ENCODE measurements at places on chromosomes 7 and 10. TPM values are rescaled to one million over a fixed set of nuclear protein-coding genes. Genes with fewer than 3 reads are reported as not detected.
A peak's percentile ranks its signal among the peaks of the same experiment; 100 is the strongest.

GRCh38 chr7:42457663-42458062, 220.7 kb upstream of the GLI3 start:
- DNase-seq = no peak

DNA sequence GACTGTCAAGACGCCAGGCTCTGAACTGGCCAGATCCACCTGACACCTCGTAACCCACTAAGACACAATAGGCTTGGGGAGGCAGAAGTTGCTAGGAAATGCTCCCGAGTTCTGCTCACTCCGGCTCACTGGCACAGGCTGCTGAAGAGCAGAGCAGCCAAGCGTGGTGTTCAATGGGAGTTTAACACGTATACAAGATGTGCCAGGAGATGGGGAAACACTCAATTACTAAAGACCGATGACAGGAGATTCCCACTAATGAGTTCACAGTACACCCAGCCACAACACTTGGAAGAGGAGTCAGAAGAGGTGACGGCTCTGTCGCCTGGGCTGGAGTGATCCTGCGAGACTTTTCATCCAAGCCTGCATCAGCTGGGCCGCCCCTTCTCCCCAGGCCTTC, 303.4 kb downstream of the GFRA1 start:
- no peak for DNase-seq

DNA sequence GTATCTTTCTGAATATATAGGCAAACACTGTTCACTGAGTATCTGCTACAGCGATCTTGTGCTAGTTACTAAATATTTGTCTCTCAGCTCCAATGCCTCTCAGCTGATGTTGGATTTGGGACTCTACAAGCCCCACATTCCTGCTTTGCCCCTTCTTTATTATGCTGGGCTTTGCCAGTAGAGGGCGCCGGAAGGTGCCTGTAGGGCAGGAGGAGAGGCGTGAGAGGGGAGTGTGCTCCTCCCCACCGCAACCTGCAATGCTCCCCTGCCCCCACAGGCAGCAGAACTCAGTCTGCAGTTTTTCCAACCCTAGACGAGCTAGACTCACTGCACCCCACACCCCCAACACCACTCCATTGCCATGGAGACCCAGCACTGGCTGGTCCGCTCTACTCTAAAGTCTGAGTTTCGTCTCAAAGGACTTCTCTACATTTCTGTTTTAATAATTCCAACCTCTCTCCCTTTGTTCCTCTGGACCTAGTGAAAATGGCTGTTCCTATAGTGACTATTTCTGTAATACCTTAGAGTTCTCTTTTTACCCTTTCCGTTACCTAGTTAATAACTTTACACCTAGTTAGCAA, 337.6 kb downstream of the CCSER2 start:
- no peak for DNase-seq

DNA sequence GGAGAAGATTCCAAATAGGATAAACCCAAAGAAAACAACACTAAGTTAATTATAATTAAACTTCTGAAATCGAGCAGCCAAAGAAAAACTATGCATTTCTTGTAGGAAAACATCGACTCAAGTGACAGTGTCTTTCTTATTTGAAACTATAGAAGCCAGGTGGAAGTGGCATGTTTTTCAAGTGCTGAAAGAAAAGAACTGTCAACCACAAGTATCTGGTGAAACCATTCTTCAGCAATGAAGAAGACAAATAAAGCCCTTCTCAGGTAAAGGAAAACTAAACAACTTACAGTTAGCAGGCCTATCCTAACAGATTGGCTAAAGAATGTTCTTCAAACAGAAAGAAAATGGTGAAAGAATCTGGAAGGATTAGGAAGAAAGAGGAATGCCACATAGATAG, 71.4 kb upstream of the MSRB2 start:
- no peak for DNase-seq

- DNase-seq = no peak
These were observed 17.8 kb downstream of the WDR86 start for GRCh38 chr7:151392002-151392401.

DNA sequence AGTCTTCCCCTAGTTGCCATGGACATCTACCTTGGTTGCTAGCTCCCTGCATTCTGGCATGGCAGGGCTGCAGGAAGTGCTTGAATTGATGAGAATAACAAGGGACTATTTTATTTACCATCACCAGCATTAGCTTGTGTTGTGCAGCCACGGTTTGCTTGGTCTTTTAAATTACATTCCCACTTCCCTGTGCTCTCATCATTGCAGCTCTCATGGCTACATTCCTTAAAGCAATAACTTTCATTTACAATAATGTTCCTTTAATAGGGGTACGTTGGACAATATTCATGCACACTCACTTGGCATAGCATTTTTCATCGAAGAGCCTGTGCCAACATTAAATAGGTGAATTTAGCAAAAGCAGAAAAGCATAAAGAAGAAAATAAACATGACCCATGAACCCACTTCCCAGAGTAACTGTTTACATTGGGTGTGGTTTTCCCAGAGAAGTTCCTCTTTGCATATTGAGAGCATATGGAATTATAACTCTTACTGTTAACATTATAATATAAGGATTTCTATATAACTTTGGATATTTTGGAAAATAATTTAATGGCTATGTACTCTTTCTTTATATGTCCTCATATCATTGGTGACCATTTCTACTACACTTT, 113.2 kb upstream of the VWC2 start:
- no peak for DNase-seq

GRCh38 chr10:3808689-3809199, 23.7 kb upstream of the KLF6 start:
- DNase-seq = no peak

DNA sequence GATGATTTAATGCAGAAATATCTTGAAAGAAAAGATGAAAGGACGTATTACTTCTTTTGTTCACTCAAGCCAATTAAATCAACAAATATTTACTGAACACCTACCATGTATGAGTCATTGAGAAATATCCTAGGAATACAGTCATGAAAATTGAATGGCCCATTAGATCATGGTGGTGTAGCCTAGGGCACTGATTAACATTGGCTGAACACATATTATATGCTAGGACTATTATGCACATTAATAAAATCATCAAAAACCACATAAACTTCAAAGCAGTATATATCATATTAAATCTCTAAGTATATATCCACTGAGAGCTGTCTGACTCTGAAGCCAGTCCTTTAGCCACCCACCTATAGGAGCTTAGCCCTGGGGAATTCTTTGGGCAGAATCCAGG, 41.8 kb downstream of the FAM204A start:
- DNase-seq = no peak

DNA sequence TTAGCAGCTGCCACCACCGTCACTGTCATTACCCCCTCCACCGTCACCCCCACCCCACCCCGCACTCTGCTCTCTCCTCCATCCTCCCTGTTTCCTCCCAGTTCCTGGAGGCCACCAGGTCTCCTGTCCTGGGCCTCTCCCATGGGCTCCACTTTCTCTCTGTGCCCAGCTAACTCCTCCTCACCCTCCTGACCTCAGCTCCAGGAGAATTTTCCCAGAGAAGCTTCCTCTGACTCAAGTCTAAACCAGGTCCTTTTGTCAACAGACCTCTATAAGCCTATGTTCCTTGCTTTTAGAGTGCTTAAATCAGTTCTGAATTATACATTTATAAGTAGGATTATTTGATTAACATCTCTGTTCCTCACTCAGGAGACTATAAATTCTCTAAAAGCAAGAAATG, 150.0 kb downstream of the ARHGAP12 start:
- no peak for DNase-seq

- no peak for DNase-seq
These were observed 56.0 kb downstream of the GSAP start for GRCh38 chr7:77360104-77360503.

GRCh38 chr7:5422396-5423305, 983 bp downstream of the TNRC18 start:
- DNase-seq = peak; percentile 50

GRCh38 chr10:97500297-97500575, 1.5 kb downstream of the UBTD1 start:
- no peak for DNase-seq

DNA sequence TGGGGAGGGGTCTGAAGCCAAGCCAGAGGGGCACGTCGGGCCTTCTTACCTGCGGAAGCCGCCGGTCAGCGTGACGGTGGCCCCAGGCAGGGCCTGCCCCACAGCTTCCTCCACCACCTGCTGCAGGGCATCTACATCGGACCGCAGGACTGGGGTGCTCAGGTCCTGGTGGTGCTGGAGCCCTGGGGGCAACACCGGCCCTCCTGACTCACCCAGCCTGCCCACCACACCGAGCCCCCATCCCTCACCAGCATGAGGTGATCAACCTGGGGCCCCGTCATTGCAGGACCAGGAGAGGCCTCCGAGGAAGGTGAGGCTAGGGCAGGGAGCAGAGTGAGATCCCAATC, 8.0 kb downstream of the POLM start:
- no peak for DNase-seq

DNA sequence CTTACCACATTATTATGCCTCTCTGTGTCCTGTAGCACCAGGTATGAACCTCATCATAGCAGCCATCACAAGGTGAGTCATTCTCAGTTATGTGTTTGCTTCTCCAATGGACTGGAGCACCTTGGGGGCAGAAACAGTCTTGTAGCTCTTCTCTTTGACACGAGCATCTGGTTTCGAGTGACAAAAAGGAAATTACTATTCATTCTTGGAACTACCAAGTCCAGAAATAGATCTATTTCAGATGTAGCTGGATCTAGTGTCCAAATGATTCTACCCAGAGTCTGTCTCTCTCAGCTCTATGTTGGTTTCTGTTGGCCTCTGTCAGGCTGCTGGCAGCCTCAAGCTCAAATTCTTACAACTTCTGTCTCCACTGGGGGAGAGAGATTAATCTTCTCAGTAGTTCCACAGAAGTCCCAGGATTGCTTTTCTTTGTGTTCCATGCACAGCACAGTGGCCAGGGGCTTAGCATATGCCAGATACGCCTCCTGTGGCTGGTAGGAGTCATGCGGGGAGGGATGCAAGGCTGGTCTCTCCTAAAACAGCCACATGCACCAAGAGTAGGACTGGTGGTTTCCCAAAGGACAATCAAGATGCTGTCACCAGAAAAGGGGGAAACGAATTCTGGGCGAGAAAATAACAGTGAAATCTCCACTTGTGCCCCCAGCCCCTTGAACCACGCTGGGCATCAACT, 37.2 kb upstream of the PAPSS2 start:
- no peak for DNase-seq

DNA sequence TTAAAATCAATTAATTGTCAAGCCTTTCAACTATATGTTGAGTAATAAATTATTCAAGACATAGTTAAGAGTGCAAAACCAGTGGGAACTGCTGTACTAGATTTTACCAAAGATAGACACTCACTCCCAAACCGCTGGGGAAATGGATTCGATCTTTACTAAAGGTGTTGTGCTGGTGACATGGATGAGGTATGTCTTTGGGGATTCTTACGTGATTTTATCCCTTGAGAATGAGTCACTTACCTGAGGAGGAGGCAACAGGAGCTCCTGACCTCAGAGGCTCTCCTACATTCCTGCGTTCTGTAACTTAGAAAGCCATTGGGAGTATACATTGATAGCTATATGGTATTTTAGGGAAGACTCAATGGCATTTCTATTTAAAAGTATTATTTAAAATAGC, 165.5 kb downstream of the PKD1L1 start:
- DNase-seq = no peak

GRCh38 chr7:67311901-67312300, 315.3 kb downstream of the TYW1 start:
- peak; percentile 74 for DNase-seq

GRCh38 chr10:9913876-9914514, 1103.7 kb upstream of the CELF2 start:
- no peak for DNase-seq

DNA sequence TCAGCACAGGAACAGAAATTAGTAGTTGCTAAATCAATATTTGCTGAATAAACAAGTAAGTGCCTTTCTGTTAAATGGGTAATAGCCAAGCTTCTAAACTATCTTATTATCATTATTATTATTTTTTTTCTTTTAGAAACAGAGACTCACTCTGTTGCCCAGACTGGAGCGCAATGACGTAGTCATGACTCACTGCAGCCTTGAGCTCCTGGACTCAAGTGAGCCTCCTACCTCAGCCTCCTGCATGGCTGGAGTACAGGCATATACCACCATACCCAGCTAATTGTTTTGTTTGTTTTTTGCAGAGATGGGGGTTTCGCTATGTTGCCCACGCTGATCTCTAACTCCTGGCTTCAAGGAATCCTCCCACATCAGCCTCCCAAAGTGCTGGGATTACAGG, 12.3 kb upstream of the ELN start:
- no peak for DNase-seq

DNA sequence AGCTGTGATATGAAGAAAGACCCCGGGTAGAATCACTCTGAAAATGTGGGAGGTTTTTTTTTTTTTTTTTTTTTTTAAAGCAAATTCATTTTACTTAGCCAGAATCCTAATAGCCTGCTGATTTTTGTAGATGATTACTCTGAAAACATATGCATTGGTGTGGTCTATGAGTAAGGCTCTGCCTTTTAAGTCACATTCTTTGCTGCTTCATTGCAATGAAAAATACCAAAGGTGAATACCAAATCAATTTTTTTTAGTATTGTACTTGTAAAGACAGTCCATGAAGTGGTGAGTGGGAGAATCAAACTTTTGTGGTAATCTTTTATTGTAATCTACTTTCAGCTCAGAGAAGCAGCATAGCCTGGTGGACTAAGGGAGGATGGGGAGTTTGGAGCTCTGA, 130.3 kb downstream of the SDK1 start:
- no peak for DNase-seq

- no peak for DNase-seq
These were observed 684.3 kb upstream of the AUTS2 start for GRCh38 chr7:68914006-68914405.

DNA sequence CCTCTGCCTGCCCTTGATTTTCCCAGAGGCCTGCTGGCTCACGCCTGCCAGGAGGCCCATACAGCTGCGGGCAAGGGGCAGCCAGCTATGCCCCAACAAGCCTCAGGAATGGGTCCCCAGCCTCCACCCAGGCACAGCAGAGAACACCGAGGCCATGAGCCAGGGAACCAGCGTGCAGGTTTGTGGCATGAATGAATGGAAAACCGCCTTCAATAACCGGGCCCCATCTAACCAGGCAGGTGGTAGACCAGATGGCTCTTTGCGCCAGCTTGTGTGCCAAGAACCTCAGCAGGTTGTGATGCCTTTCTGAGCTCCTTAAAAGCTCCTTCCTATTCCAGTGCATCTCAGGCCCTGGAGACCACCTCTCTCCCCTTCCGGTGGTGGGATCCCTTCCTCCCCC, 50.2 kb downstream of the ELFN1 start:
- DNase-seq = no peak

Gene INMT
- 2.6 TPM for total RNA-seq

Gene ETV1
- 70.3 TPM for total RNA-seq

Gene KNDC1
- 33.9 TPM for total RNA-seq

Gene ALOX5
- 1.4 TPM for total RNA-seq

Gene ASAH2
- total RNA-seq = 5.4 TPM

Gene PPP1R9A
- total RNA-seq = 41.5 TPM

Gene EN2
- total RNA-seq = not detected

Gene MSS51
- total RNA-seq = 3.6 TPM

Gene SVOPL
- total RNA-seq = 2.3 TPM

Gene NME8
- 0.06 TPM for total RNA-seq

Gene EPHA1
- total RNA-seq = not detected

Gene SEMA3C
- total RNA-seq = 36.2 TPM

Gene SKIDA1
- 42.4 TPM for total RNA-seq

Gene CEP41
- 10.7 TPM for total RNA-seq

Gene SLC16A9
- total RNA-seq = 3.0 TPM

Gene SUN3
- total RNA-seq = not detected

Gene CYP26C1
- 0.06 TPM for total RNA-seq

Gene TMEM184A
- total RNA-seq = 2.8 TPM

Data from cardiac muscle cell (in vitro differentiated cells and primary cell).